Pons (tissue), 1 donor: ENCODE measurements at places on chromosomes 12 and 14.

- no peak for DNase-seq
These were observed 285.9 kb downstream of the FOXN3 start for GRCh38 chr14:89131004-89131750.

- DNase-seq, result no peak
These were observed 1.3 kb downstream of the SENP1 start for GRCh38 chr12:48104531-48104930.

DNA sequence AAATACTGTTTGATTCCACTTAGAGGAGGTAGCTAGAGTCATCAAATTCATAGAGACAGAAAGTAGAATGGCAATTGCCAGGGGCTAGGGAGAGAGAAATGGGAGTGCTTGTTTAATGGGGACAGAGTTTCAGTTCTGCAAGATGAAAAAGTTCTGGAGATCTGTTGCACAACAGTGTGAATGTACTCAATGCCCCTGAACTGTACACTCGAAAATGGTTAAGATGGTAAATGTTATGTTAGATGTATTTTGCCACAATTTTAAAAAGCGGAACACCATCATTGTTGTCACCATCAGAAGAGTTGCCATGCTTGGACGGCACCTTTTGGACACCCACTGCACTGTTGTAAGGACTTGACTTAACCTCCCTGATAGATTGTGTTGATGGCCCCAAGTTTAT lies 106.9 kb downstream of the SCARB1 start:
- DNase-seq, result no peak

- DNase-seq, result no peak
These were observed 190.8 kb downstream of the TTC7B start for GRCh38 chr14:90625445-90625844.

GRCh38 chr12:51126297-51126696 lies 42.9 kb upstream of the CSRNP2 start:
- DNase-seq, result no peak

DNA sequence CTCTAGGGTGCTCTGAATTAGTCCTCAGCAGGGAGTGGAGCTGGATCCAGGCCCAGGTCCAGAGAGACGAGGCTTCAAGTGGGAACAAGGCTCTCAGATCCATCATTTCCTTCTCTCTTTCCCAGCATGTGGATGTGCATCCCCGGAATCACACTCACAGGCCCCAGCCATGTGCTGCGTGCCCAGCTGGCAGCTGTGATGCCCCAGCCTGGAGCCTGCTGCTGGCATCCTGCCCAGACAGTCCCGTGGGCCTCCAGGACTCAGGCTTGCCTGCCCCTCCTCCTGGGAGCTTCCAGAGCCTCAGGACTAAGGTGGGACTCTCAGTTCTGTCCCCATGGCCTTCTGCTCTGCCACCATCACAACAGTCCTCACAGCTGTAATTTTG lies 6.2 kb upstream of the KRT84 start:
- peak; percentile 68 for DNase-seq

DNA sequence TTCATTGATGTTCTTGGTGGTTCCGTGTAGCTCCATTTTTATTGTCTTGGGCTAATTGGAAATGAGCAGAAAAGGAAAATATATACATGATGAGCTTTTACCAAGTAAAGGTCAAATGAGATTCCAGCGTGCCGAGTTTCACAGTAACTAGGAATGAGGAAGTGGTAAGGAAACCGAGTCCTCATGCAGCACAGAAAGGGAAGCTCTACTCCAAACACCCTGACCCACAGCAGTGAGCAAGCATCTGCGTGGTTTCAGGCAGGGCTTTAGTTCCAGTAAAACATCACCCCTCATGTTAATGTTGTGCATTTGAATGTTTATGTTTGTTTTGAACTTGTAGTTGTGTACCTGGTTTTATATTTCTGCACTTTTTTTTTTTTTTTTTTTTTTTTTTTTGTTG lies 208.0 kb downstream of the SLC41A2 start:
- peak; percentile 66 for DNase-seq
